ENCODE measurements at places on chromosomes 12 and 14.

GRCh38 chr12:83365317-83365716, 678.6 kb downstream of the TMTC2 start:
- no peak overlapping the region for H3K4me3 ChIP-seq
- no peak overlapping the region for H3K27ac ChIP-seq
- DNase-seq: no peak
- no peaks in the 10 kb centered on the region for H3K36me3 ChIP-seq
- no peaks in the 10 kb centered on the region for H3K4me1 ChIP-seq
- H3K27me3 ChIP-seq: no peaks in the 10 kb centered on the region

DNA sequence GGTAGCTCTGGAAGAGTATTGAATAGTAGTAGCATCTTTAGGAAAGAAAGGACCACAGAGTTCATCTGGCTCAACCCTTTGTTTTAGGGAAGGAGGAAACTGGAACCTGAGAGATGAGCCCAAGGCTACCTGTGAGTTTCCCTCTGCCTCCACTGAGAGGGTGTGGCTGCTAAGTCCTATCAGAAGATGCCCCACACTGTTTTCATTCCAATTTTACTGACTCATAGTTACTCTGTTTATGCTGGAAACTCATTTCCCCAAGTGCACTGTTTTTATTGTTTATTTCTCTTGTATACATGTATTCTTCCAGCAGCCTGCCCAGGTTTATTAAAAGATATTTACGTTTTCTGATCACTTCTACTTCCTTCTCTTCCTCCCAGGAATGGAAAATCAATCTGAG, 127.4 kb upstream of the ARHGAP5 start:
- no peak overlapping the region for H3K4me3 ChIP-seq
- H3K4me1 ChIP-seq: peaks cover 15% of the 10 kb centered on the region
- H3K36me3 ChIP-seq: no peaks in the 10 kb centered on the region
- DNase-seq: no peak
- no peaks in the 10 kb centered on the region for H3K27me3 ChIP-seq
- H3K27ac ChIP-seq: no peak overlapping the region

DNA sequence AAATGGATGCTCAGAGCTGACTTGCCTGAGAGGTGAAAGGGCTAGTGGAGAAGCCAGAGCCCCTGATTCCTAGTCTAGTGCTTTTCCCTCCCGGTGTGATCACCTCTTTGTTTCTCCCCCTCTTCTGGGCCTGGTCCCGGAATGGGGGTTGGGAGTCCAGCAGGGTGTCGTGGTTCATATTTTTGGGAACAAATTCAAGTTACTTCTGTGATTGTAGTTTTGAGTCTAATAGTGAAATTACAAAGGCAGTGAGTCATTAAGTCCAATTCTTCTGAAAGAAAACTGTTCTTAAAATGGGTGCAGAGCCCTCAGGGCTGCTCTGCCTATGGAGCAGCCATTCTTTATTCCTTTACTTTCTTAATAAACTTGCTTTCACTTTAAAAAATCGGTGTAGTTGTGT, 7.6 kb downstream of the SUSD6 start:
- H3K27me3 ChIP-seq: no peaks in the 10 kb centered on the region
- H3K4me3 ChIP-seq: no peak overlapping the region
- no peaks in the 10 kb centered on the region for H3K36me3 ChIP-seq
- peaks cover 73% of the 10 kb centered on the region for H3K4me1 ChIP-seq
- peak overlapping the region; percentile 85 for H3K27ac ChIP-seq

DNA sequence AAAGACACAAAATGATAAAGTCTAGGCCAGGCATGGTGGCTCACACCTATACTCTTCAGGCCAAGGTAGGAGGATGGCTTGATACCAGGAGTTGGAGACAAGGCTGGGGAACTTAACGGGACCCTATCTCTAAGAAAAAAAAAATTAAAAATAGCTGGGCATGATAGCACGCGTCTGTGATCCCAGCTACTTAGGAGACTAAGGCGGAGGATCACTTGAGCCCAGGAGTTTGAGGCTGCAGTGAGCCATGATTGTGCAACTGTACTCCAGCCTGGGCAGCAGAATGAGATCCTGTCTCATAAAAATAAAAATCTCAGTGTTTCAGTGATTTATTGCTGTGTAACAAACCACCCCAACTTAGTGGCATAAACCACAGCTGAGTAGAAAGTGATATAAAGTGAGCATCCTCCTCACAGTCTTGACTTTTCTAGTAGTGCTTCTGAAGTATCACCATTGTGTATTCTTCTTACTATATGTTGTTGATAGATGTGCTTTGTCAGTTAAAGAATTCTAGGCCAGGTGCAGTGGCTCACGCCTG, 10.6 kb upstream of the ATF1 start:
- H3K4me3 ChIP-seq: no peak overlapping the region
- H3K27ac ChIP-seq: no peak overlapping the region

DNA sequence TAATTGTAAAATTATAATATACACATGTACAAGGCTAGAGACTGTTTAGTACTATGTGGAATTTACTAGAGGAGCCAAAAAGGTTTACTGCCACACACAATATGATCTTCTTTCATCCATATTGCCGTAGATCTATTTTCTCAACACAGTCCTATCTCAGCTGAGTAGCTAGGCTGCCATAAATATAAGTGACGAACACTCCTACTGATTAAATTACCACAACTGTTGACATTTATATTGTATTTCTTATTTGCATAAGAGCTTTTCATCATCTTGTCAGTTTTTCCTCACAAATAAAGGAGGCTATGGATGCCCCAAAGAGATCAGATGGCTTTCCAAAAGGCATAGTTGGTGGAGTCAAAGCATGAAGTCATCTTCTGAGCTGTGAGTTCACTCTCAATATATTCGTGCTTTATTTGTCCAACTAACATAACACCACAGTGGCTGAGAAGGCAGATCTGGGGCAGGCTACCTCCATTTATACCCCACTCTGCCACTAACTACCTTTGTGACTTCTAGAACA, 78.6 kb downstream of the CCDC59 start:
- H3K4me1 ChIP-seq: no peaks in the 10 kb centered on the region
- H3K27me3 ChIP-seq: no peaks in the 10 kb centered on the region
- H3K36me3 ChIP-seq: no peaks in the 10 kb centered on the region
- no peak overlapping the region for H3K4me3 ChIP-seq
- no peak overlapping the region for H3K27ac ChIP-seq

DNA sequence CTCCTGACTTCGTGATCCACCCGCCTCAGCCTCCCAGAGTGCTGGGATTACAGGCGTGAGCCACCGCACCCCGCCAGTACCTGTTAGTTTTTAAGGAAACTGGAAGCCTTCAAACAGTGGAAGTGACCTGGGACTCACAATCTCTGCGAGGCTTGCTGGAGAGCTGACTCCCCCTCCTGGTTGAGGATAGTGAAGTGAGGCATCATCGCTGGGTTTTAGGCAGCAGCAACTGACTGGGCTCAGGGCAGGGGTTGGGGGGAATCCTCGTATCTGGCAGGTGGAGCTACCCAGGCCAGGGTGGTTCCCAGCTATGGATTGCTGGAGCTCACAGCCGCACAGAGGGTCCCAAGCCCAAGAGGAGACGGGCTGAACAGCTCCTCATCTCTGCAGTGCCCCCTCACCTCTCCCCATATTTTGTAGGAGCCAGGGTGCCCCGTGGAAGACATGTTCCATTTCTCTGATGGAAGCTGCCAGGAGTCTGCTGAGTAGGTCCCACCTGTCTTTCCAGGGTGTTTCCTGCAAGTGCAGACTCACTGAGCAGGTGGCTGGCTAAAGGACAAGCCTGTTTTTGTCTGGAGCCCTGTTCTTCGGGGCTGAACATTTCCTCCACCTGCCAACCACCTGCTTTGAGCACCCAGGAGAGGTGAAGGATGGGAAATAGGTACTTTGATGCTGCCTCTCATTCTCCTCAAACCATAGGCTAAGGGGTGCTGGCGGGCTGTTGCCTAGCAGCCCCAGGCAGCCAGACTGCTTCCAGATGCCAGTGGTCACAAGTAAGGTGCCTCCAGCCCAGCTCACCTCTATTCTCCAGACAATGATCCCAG, 3.1 kb downstream of the AVIL start:
- no peaks in the 10 kb centered on the region for H3K4me1 ChIP-seq
- H3K4me3 ChIP-seq: no peak overlapping the region
- H3K36me3 ChIP-seq: peaks cover 10% of the 10 kb centered on the region
- H3K27me3 ChIP-seq: no peaks in the 10 kb centered on the region
- H3K27ac ChIP-seq: no peak overlapping the region
- no peak for DNase-seq

GRCh38 chr14:64800000-64800399, 79.7 kb downstream of the SPTB start:
- H3K27ac ChIP-seq: no peak overlapping the region
- H3K27me3 ChIP-seq: no peaks in the 10 kb centered on the region
- no peak overlapping the region for H3K4me3 ChIP-seq

GRCh38 chr12:5428332-5429221, 3.3 kb upstream of the NTF3 start:
- H3K27ac ChIP-seq: no peak overlapping the region
- no peaks in the 10 kb centered on the region for H3K4me1 ChIP-seq
- H3K27me3 ChIP-seq: no peaks in the 10 kb centered on the region

- no peaks in the 10 kb centered on the region for H3K4me1 ChIP-seq
- no peak for DNase-seq
- no peaks in the 10 kb centered on the region for H3K36me3 ChIP-seq
- H3K4me3 ChIP-seq: no peak overlapping the region
- no peak overlapping the region for H3K27ac ChIP-seq
These were observed 50.0 kb downstream of the SSPN start for GRCh38 chr12:26245175-26245942.

- H3K27me3 ChIP-seq: no peaks in the 10 kb centered on the region
- DNase-seq: no peak
- no peak overlapping the region for H3K4me3 ChIP-seq
- H3K36me3 ChIP-seq: no peaks in the 10 kb centered on the region
- no peaks in the 10 kb centered on the region for H3K4me1 ChIP-seq
- no peak overlapping the region for H3K27ac ChIP-seq
These were observed 202.8 kb upstream of the DIO3 start for GRCh38 chr14:101358320-101359125.

DNA sequence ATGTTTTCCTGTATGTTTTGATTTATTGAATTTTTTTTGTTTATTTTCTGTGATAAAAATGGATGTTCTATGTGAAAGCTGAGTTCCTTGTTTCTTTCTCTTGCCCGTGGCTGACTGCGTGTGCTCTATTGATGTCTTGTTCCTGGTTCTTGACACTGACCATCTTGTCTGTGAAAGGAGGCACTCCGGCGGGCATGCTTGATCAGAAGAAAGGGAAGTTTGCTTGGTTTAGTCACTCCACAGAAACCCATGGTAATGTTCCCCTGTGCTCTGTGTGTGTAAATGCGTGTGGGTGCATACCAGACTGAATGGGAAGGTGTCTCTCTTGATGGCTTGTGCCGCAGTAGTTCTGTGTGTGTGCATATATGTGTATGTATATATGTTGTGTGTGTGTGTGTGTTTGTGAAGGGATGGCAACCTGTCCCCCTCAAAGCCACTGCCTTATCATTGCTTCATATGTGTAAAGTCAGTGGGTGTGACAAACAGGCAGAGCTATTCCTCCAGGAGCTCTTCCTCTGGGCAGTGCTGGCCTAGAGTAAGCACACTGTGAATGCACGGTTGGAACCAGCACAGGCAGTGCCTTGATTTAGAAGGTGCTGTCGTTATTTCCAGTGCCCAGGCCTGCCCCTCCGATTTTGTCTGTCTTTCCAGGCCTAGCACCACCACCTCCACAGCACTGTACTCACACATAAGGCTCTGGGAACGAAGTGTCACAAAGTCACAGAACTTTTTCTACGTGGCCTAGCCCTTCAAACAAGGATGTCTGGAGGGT, 247.3 kb upstream of the FKBP4 start:
- H3K4me1 ChIP-seq: no peaks in the 10 kb centered on the region
- H3K36me3 ChIP-seq: no peaks in the 10 kb centered on the region
- no peaks in the 10 kb centered on the region for H3K27me3 ChIP-seq
- H3K27ac ChIP-seq: no peak overlapping the region

GRCh38 chr12:88227871-88228270, 85.8 kb downstream of the TMTC3 start:
- DNase-seq: no peak
- H3K4me1 ChIP-seq: no peaks in the 10 kb centered on the region
- H3K27ac ChIP-seq: no peak overlapping the region
- H3K4me3 ChIP-seq: no peak overlapping the region

DNA sequence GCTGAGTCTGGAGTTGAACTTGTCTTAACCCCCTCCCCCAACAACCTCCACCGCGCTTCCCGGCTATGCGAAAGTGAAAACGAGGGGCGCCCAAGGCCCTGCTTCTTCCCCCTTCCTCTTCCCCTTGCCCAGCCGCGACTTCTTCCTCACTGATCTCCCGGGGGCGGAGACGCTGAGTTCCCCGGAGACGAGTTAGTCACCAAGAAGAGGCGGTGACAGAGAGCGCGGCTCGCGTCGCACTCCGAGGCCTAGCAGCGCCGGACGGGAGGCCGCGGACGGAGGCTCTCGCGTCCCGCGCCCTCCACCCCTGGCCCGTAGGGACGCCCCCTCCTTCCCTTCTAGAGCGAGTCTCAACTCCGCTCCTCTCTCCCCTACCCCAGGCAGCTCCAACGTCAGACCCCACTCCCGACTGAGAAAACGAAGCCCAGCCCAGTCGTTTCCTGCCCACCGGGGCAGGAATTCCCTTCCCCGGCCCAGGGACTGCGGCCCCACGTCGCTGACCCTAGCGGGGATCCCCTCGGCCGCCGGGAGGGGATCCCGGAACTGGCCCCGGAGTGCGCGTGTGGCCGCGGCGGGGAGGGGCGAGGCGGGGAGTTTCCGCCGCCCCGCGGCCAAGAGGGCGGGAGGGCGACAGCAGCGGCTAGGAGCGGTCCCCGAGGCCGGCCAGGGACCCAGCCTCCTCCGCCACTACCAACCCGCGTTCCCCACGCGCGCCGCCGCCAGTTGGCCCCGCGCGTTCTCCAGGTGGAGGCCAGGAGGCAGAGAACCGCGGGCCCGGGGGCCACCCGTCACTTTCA, 1.4 kb downstream of the BAZ1A start:
- peak overlapping the region; percentile 96 for H3K27ac ChIP-seq
- peak; percentile 84 for DNase-seq
- peaks cover 13% of the 10 kb centered on the region for H3K36me3 ChIP-seq

DNA sequence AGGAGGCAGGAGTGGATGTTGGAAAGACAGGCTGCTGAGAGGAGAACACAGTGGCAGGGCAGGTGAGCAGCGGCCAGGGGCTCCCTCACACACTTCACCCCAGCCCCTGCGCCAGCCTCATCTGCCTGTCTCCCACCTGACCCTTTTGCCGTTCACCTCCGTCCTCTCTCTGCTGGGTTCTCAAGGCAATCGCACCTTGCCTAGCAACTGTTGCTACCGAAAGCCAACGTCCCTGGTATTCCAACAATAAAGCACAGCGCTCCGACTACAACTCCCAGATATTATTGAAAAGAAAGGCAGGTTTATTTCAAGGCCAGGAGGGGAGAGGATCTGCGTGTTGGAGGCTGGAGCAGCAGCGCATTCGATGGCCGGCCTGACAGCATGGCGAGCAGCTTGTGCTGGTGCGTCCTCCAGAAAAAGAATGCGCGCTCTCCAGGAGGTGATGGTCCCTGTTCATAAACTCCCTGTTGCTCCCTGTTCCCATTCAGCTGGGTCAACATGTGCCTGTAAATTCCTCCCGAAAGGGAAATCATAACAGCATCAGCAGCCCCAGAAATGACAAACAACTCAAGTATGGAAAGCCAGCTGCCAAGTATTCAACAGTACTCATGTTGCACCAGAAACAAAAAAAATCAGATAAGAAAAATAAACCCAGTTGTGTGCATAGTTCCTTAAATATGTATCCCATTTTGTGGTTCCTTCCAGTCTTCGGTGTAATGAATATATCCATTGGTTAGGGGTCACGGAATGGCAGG, 153.0 kb upstream of the DIO3 start:
- no peaks in the 10 kb centered on the region for H3K27me3 ChIP-seq
- H3K27ac ChIP-seq: no peak overlapping the region
- H3K36me3 ChIP-seq: no peaks in the 10 kb centered on the region
- no peak overlapping the region for H3K4me3 ChIP-seq
